HFF-Myc (cell line): ENCODE measurements at places on chromosomes 11 and 22.

GRCh38 chr11:72754544-72755155 lies 2.4 kb upstream of the ARAP1 start:
- no peak for DNase-seq

DNA sequence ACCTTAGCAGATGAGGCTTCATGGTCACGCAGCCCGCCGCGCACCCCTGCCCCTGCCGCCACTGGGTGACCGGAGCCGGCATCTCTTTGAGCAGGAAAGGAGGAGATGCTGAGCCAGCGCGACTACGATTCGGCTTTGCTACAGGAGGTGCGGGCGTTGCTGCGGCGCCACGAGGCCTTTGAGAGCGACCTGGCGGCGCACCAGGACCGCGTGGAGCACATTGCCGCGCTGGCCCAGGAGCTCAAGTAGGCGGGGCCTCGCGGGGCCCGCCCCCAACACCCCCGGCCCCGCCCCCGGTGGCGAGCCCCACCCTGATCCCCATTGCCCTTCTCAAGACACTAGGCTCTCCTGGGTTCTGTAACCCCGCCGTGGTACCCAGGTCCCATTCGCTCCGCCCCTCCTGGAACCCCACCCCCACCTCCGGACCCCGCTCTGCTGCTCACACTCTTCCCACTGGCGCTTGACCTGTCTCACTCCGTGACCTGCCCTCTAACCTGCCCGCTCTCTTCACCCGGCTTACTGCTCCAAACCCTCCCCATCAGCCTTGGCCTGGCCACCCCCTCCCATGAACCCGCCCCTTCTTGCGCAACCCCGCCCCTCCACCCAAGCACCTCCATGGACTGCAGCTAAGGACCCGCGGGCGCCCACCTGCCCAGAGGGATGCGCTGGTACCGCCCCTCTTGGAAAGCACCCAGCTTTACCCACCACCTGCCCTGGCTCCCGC lies 9.1 kb downstream of the CTSF start:
- no peak for DNase-seq

GRCh38 chr11:95353706-95354105 lies 122.7 kb upstream of the SESN3 start:
- no peak for DNase-seq

- DNase-seq: no peak
These were observed 35.1 kb downstream of the TTC12 start for GRCh38 chr11:113349528-113349927.

GRCh38 chr11:120715239-120715638 lies 203.7 kb downstream of the GRIK4 start:
- no peak for DNase-seq

DNA sequence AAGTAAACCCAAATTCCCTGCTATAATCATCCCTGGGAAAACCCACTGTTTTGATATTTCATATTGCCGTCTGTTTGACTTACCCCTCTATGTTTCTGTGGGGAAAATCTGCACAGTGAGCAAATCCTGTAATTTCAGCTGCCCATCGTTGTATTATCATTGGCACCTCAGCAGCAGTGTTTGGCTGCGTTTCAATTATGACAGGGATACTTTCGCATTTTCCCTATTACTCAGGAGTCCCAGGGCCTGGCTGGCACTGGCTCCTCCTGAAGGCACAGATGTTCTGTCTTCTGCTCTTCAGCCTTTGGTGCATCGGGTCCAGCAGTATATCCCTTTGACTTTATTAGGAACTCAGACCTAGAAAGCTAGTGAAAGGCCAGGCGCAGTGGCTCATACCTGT lies 12.2 kb upstream of the MMP12 start:
- DNase-seq: no peak

DNA sequence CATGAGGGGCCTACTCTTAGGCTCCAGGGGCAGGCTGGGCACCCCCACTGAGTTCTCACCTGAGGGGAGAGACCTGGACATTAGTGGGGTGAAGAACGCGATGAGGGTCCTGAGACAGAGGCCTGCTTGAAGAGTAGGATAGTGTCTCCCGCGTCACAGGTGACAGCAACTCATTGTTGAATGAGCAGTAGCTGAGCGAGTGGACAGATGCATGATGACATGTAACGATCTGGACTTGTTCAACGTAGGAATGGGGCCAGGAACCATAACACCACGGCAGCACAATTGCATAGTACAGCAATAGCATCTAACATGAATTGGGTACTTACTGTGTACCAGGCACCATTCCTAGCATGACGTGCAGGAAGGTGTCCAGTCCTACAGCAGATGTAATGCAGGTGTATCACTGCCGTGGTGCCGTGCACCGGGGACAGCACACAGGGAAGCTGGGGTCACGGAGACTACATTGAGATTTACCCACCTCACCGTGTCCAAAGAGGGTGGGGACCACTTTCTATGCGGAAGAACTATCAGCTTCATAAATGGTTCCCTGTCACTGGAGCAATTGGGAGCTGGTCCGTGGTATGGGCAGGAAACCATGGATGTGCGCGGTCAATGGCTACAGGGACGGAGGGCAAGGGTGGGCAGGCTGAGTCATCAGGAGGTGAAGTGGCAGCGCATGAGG lies 1019.1 kb downstream of the TBC1D22A start:
- DNase-seq: no peak

GRCh38 chr11:11169715-11170351 lies 183.2 kb downstream of the CSNK2A3 start:
- DNase-seq: no peak

DNA sequence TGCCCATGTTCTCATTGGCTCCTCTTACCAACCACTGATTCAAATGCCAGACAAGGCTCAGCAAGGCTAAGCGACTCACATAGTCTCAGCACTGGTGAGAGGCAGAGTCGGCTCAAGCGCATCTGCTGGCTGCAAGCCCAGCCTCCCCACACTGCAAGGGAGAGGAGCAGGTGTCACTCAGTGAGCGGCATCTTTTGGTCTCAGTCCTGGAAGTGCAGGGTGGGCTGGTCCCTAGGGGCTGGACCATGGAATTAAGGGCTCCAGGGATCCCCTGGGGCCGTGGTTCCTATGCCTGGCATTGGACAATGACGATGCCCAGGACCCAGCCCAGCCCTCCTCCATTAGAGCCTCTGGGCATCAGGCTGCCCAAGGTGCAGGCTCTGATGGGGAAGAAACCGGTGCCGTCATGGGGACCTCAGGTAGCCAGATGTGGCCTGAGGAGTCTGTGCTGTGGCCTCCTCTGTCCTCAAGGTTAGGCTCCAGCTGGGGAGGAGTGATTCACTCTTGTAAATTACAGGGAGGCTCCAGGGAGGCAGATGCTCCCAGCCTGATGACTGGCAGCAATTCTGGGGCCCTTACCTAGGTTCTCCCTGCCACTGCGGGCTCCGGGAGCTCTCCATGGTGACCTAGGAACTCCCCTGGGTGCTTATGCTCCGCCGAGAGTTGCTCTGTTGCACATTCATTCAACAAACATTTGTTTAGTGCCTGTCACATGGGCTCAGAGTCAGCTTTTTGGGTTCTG lies 28.0 kb downstream of the FADS2 start:
- DNase-seq: no peak

DNA sequence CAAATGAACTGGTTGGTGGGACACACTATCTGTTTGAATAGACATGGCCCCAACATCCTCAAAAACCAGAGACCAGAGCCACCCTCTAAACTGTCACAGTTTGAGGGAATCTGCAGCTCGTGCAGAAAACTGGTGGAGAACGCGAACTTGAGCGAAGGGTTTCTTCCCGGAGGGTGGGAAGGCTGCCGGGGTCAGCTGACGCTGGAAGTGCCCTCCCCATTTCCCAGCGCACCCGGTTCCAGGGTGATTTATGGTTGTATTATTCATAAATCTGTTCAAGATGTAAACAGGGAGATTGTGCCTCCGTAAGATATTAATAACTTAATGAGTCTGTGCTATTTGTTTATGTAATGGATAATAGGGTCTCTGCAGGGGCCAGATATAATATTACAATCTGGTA lies 1396.7 kb downstream of the BRD1 start:
- no peak for DNase-seq

DNA sequence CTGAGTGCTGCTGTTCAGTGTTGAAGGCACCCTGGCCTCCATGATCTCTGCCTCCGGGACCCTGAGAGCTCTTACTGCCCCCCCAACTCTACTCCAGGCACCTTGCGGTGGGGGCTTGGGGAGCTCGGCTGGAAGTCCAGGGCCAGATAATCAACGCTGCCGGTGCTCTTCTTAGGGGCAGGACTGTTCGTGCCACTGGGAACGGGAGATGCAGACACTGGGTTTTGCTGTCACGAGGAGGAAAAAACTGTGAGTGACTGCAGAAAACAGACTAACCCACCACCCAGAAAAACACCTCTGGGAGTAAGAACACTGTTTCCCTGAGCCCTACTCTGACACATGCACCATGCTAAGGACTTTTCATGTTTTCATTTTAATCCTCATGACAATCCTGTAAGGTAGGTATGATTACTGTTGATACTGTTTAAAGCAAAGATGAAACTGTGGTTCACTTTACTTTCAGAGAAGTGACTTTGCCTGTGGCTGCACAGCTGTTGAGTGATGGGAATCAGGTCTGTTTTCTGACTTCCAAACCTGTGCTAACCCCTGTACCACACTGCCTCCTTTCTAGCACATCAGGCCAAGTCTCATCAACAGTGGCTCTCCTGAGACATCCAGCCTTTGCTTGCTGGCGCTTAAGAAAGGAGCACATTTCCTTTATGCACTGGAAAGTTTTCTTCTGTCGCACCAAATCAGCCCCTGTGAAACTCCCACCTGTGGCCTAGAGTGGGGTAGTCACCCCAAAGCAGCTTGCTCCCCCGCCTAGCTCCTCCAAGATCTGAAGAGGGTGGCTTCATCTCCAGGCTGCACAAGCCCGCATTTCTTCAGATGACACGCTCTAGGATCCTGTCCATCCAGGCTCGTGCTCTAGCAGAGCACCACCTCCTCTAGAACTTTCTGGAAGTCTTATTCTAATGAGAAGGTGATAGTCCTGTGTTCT lies 31.8 kb downstream of the USP35 start:
- DNase-seq: no peak

- no peak for DNase-seq
These were observed 964.2 kb downstream of the JRKL start for GRCh38 chr11:97354026-97354425.

- no peak for DNase-seq
These were observed 3.9 kb downstream of the GATD1 start for GRCh38 chr11:773425-773824.

GRCh38 chr22:47320560-47320959 lies 558.1 kb downstream of the TBC1D22A start:
- no peak for DNase-seq

GRCh38 chr11:73647459-73648100 lies 1.2 kb downstream of the PLEKHB1 start:
- peak; percentile 33 for DNase-seq

- no peak for DNase-seq
These were observed 134.3 kb upstream of the C11orf58 start for GRCh38 chr11:16603890-16604793.

GRCh38 chr11:63951779-63952536 lies 13.2 kb downstream of the NAA40 start:
- no peak for DNase-seq

DNA sequence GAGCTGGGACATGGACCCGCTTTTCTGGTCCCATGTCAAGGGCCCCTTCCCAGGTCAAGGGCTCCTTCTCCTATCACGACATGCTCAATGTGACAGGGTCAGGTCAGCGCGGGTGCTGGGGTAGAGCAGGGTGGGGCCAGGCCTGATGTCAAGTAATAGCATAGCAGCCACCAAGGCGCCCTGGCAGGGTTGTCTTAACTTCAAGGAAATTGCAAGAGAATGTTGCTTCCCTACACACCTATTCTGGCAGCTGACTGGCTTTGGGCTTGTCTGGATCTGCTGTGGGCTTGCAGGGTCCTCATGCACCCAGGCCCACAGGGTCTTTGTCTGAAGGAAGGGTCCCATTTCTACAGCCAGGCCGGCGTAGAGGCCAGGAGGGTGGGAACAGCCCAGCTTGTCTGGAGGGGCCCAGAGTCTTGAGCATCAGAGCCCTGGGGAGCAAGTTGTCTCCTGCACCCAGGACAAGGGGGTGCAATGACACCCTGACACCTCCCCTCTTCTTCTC lies 71.4 kb downstream of the BUD13 start:
- DNase-seq: no peak

DNA sequence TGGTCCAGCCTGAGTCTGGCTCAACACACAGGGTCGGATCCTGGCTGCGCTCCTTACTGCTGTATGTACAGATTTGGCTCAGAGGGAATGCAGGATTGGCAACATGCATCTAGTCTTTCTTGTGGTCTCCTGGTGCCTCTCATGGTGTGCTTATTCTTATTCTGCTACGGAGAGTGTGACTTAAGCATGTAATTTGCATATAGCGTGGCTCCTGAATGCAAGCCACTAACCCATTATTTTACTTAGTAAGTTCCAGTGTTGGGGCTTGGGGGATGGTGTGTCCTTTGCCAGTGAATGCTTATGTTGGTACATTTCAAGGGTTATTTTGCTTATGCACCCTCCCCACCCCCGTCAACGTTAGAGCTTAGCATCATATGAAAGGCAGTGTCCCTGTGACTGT lies 51.2 kb downstream of the PTPRJ start:
- DNase-seq: no peak

DNA sequence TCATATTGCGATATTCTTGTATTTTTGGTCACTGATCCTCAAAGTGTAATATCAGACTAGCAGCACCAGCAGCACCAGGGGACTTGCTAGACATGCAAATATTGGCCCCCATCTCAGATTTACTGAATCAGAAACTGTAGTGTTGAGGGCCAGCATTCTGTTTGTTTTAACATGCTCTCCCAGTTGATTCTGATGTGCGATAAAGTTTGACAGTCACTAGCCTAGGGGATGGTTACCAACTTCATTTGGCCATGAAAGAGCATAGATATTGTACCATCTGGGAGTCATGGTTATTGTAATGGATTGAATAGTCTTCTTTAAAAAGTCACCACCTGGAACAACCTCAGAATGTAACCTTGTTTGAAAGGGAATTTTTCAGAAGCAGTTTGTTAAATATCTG lies 1090.4 kb upstream of the RAG2 start:
- DNase-seq: no peak

- no peak for DNase-seq
These were observed 1.6 kb upstream of the TRIM29 start for GRCh38 chr11:120139316-120140069.
